ENCODE measurements at places on chromosomes 12 and 14.

DNA sequence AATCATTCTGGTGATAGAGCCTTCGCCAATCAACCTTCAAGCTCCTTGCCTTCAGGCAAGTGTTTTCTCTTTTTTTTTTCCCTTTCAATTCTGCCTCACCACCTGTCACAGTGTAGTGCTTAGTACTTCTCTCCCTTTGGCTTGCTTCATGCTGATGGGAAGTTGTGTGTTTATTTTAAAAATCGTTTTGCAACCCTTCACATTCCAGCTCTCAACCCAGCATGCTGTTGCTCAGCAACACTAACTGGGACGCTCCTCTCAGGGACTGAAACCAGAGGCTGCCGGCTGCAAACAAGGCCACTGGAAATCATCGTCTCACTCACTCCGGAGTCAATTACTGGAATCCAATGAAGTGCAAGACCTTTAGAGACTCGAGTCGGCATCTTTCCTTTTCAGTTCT, 342.7 kb downstream of the PRKD1 start:
- no peak overlapping the region for H3K27ac ChIP-seq
- no peaks in the 10 kb centered on the region for H3K27me3 ChIP-seq
- no peaks in the 10 kb centered on the region for H3K4me1 ChIP-seq

DNA sequence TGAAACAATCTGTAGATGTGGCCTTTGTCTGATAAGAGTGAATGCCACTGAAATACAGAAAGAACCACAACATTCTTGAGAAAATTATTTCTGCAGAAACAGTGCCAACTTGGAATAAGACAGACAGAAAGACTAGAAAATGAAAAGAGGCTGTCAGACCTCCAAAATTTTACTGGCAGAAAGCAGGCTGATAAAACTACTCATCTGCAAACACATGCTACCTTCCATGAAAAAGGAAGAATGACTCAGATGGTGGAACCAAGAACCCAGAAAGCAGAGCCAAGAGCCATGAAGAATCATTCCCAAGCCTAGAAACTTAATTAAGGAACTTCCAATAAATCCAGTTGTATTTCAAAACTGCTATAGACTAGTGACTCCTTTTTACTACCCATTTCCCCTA, 31.9 kb upstream of the OSBPL8 start:
- H3K4me1 ChIP-seq, result no peaks in the 10 kb centered on the region
- H3K4me3 ChIP-seq, result no peak overlapping the region
- H3K36me3 ChIP-seq, result no peaks in the 10 kb centered on the region
- no peak for DNase-seq
- no peak overlapping the region for H3K27ac ChIP-seq

DNA sequence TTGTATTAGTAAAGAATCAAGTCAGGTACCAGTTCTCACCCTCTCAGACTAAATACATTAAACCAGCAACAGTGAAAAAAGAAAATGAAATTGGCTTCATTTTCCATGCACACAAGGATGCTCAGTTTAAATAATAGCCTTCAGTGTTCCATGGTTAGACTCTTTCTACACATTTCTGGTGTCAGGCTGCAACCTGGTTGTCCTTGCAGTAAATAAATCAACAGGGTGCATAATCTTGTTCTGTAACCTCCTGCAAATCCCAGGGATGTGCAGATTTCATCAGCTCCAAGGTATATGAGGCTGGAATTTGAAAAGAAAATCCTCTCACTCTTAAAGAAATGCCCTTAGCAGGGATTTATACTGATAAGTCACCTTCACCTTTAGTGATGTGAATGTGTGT, 46.7 kb upstream of the BTG1 start:
- no peaks in the 10 kb centered on the region for H3K27me3 ChIP-seq
- no peak overlapping the region for H3K27ac ChIP-seq
- no peak for DNase-seq
- H3K36me3 ChIP-seq, result no peaks in the 10 kb centered on the region
- no peaks in the 10 kb centered on the region for H3K4me1 ChIP-seq

- no peaks in the 10 kb centered on the region for H3K4me1 ChIP-seq
- DNase-seq, result peak; percentile 28
- no peak overlapping the region for H3K4me3 ChIP-seq
- H3K27me3 ChIP-seq, result peaks cover 2% of the 10 kb centered on the region
Measured at GRCh38 chr14:39034481-39035296, 68.3 kb downstream of the SEC23A start.

DNA sequence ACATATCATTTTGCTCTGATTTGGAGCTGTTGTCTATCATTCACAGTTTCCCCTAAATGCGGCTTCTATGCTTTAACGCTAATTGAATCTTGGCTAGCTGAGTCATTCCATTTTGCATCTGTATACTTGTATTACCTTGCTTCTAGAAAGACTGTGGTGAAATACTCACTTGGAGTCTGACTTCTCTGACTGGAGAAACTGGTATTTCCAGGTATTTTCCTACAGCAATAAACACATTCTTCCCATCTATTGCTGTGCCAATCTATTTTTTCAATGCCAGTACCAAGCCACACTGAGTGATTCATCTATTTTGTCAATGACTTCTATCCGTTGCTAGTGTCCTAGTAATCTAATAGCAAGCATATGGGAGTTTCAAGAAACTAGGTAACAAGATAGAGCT, 76.0 kb upstream of the ST8SIA1 start:
- no peak overlapping the region for H3K4me3 ChIP-seq
- H3K36me3 ChIP-seq, result no peaks in the 10 kb centered on the region
- H3K27ac ChIP-seq, result no peak overlapping the region
- DNase-seq, result no peak
- H3K27me3 ChIP-seq, result peaks cover 6% of the 10 kb centered on the region
